ENCODE measurements at places on chromosomes 7 and 10. TPM values are rescaled to one million over a fixed set of nuclear protein-coding genes. Genes with fewer than 3 reads are reported as not detected.

IDI2 gene
- polyA plus RNA-seq = not detected

- no peak for DNase-seq
Measured at GRCh38 chr10:124453960-124454610, 4.2 kb upstream of the NKX1-2 start.

- no peak for DNase-seq
Measured at GRCh38 chr7:128728598-128728997, 10.6 kb upstream of the CALU start.

- DNase-seq = no peak
Measured at GRCh38 chr10:58932126-58932525, 244.3 kb upstream of the PHYHIPL start.
